ENCODE measurements at places on chromosomes 11 and 22. TPM values are rescaled to one million over a fixed set of nuclear protein-coding genes. Genes with fewer than 3 reads are reported as not detected.
A peak's percentile ranks its signal among the peaks of the same experiment; 100 is the strongest.

DNA sequence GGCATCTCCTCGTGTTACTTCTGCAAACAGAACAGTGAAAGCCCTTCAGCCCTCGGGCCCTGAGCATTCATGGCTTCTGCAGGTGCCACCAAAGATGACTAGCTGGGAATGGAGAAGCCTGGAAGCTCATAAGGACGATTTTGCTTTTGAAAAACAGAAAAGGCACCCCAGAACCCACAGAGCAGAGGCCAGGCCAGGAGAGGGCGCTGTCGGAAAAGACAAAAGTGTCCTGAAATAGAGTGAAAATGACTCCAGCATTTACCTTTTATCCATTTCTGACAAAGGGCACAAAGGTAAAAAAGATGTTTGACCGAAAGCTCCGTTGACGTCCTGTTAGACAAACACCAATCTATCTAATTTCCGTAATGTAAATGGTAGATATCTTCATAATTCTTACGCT is 37.6 kb downstream of the ZNF195 start:
- peak; percentile 84 for DNase-seq

DNA sequence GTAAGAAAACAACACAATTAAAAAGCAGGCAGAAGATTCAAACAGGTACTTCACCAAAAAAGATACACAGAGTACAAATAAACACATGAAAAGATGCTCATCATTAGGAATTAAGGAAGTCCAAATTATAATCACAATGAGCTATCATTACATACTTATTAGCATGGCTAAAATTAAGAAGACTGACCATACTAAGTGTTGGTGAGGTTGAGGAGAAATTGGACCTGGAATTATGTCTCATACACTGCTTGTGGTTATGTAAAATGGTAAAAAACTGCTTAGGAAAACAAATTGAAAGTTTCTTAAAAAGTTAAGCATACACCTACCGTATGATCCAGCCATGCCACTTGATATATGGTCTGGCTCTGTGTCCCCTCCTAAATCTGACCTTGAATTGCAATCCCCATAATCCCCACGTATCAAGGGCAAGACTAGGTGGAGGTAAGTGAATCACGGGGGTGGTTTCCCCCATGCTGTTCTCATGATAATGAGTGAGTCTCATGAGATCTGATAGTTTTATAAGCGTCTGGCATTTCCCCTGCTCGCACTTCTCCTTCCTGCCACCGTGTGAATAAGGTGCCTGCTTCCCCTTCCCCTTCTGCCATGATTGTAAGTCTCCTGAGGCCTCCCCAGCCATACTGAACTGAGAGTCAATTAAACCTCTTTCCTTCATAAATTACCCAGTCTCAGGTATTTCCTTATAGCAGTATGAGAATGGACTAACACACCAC is 4.8 kb downstream of the SAAL1 start:
- DNase-seq, result no peak

KLHL35 gene
- not detected for total RNA-seq

GRCh38 chr11:96338910-96339705 is 3.9 kb downstream of the MAML2 start:
- no peak for DNase-seq

- no peak for DNase-seq
Measured at GRCh38 chr22:33737662-33738061, 182.6 kb downstream of the LARGE1 start.

YPEL4 gene
- total RNA-seq, result 1.8 TPM

- DNase-seq, result no peak
Measured at GRCh38 chr22:50185375-50186087, at the start of gene TRABD. Gene TRABD (plus strand): TSS chr22:50185913. CDS start chr22:50193061, 7,148 bp downstream.

DNA sequence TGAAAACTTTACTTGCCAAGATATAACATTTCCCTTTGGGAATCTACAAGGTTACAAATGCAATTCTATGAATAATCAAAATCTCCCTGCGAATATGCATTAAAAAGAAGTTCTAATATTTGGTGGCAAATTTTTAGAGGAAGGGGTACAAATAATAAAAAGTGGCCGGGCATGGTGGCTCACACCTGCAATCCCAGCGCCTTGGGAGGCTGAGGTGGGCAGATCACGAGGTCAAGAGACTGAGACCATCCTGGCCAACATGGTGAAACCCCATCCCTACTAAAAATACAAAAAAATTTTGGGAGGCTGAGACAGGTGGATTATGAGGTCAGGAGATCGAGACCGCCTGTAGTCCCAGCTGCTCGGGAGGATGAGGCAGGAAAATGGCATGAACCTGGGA is 47.0 kb downstream of the ZNF280B start:
- DNase-seq, result no peak

DNA sequence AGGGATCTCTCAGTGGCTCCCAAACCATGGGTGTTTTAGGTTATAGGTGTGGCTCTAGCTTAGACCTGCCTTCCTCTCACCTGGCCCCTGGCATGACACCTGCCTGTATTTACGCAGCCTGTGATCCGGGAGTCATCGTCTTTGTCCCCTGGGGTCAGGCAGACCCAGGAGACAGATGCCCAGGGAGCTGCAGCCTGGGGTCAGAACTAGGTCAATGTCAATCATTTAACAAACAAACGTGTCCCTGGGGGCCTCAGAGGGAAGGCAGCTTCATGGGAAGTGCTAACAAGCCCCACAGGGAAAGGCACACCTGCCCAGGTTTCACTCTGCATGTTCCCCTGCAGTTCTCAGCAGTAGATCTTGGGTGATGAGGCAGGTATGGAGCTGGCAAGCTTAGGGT is 12.0 kb downstream of the BACE1-AS start:
- no peak for DNase-seq

DNA sequence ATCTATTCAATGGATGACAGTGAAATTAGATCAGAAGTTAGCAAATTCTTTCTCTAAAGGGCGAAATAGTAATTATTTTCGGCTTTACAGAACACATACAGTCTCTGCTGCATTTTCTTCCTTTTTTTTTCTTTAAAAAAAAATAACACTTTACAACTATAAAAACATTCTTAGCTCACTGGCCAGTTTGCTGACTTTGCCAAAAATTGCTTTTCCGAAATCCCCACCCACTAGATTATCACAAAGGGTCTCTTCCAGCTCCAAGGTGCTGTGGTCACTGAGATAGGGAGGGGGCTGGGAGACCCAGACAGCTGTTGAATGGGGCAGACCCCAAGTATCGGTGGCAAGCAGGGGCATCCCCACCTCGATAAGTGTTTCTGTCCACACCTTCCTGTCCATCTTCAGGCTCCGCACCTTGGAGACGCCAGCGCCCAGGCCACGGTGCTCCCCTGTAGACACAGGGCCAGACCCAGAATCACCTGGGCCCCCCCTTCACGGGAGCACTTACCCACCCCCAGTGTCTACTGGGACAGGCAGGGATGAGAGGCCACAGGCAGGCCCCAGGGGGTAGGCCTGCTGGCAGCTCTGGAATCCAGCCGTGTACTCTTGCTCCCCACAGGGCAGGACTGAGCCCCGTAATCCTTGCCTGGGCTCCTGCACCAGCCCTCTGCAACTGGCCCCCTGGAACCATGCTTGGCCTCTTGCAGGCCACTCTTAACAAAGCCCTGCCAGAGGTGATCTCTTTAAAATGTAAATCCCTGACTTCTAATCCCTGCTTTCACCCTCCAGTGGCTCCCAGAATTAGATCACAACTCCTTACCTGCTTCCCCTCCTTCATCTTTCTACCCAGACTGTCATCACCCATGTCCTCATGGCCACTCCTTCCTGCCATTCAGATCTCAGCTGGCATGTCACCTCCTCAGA is 31.5 kb upstream of the PDE2A start:
- DNase-seq, result no peak

GRCh38 chr11:27963370-27963769 is 144.6 kb downstream of the KIF18A start:
- DNase-seq, result no peak

- no peak for DNase-seq
Measured at GRCh38 chr22:47342446-47342845, 580.0 kb downstream of the TBC1D22A start.

OR1S2 gene
- not detected for total RNA-seq

- no peak for DNase-seq
Measured at GRCh38 chr11:115219376-115219775, 284.8 kb downstream of the CADM1 start.

DNA sequence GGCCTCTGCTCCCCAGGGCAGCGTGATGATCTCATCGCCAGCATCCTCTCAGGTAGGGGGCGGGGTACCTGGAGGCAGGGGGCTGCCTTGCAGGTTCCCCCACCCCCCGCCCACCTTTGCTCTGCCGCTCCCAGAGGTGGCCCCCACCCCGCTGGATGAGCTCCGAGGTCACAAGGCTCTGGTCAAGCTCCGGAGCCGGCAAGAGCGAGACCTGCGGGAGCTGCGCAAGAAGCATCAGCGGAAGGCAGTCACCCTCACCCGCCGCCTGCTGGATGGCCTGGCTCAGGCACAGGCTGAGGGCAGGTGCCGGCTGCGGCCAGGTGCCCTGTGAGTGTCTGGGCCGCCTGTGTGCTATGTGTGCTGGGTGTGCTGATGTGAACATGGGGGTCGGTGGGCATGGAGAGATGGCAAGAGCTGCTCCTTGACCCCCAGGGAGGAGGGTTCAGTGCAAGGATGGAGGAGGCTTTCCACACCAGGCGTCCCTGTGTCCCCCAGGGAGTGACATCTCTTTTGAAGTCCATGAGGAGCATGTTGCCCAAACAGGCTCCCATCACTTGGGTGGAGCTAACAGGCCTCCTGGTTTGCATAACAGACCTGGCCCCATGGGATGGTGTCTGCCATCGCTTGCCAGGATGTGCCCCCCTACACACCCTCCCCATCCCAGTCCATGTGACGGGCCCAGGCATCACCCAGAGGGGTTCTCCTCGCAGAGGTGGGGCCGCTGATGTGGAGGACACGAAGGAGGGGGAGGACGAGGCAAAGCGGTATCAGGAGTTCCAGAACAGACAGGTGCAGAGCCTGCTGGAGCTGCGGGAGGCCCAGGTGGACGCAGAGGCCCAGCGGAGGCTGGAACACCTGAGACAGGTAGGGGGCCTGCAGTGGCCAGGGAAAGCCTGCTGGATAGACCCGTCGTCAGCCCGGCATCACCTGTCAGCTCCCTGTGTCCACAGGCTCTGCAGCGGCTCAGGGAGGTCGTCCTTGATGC is 14.1 kb downstream of the PLCB3 start:
- DNase-seq, result no peak

DNA sequence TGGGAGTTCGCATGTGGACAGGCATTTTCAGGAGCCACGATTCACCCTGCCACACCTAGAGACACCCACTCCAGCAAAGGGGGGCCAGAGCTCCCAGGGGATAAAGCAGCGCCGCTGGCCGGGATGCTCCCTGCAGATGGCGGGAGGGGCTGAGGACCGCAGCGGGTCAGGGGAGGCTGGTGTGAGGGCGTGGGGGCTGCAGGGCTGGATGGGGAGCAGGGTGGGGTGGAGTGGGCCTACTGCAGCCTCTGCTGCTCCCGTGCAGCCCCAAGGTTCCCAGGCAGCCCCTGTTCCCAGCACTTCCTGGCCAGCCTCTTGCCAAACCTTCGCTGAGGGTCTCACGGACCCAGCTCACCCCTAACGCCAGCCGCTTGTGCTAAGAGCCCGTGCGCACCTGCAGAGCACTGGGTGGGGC is 13.0 kb downstream of the MUC5B start:
- DNase-seq, result no peak

GRCh38 chr22:36872084-36872483 is 11.3 kb downstream of the NCF4 start:
- DNase-seq, result no peak

DNA sequence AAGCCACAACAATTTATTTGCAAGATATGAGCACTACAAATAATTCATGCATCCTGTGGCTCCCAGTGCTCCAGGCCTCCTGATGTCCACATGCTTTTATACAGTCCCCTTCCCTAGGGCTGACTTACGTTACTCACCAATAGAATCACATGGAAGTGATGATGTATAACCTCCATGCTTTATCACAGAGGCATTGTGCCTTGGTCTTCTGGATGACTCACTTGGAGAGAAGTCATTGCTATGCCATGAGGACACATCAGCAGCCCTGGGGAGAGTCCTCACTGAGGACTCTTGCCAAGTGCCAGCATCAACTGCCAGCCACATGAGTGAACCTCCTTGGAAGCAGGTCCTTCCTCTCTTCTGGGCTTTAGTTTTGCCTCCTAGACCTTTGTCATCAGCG is 22.0 kb upstream of the IGSF9B start:
- DNase-seq, result no peak

GRCh38 chr11:44855493-44855849 is 95.2 kb downstream of the TP53I11 start:
- no peak for DNase-seq

All from omental fat pad (tissue), 4 donors.